ENCODE measurements at places on chromosomes 3 and 15. TPM values are rescaled to one million over a fixed set of nuclear protein-coding genes. Genes with fewer than 3 reads are reported as not detected.

DNA sequence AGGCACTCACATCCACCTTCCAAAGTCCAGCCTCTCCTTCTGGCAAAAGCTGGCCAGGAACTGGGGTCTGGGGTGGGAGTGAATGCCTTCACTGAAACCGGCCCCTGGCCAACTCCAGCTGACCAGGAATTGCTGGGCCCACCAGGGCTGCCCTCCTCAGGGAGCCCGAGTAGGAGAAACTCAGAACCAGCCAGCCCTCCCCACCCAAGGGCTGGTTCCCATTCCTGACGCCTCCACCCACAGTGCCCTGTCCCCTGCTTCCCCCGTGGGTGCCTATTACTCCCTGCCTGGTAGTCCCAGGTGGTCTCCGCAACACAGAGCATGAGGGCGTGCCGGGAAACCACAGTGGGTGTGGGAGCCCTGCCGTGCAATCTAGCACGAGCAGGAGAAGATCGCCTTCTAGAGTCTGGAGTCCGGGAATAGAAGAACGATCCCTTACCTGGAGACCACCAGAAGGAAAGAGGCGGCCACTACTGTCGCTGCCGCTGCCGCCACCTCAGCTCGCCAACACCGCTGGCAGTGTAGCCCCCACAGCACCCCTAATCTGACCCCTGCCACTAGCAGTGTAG lies 178.8 kb downstream of the POTEB3 start:
- DNase-seq, result no peak

GRCh38 chr3:48118322-48118721 lies 69.9 kb downstream of the CDC25A start:
- DNase-seq, result no peak

GRCh38 chr3:152769523-152769922 lies 65.4 kb upstream of the P2RY1 start:
- DNase-seq, result no peak

Gene CAPN7
- polyA plus RNA-seq, result 29.0 TPM

DNA sequence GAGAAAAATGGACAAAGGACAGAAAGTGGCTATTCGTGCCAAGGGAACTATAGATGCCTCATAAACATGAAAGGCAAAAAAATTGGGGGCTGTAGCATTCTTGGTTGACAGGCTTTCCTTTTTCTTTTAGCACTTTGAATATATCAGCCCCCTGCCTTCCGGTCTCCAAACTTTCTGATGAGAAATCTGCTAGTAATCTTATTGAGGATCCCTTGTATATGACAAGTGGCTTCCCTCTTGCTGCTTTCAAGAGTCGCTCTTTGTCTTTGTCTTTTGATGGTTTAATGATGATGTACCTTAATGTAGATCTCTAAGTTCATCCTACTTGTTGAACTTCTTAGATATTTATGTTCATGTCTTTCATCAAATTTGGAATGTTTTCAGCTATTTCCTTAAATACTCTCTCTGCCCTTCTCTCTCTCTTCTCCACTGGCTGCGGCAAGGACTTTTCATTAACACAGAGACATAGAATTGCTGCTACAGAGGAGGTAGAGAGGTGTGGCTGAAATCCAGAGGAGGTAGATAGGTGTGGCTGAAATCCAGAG lies 59.4 kb upstream of the EPHB3 start:
- DNase-seq, result no peak

GRCh38 chr15:90857883-90858443 lies 10.4 kb upstream of the FURIN start:
- DNase-seq, result no peak
